Umbilical cord (tissue), 2 donors: ENCODE measurements at places on chromosomes 2 and 18.

DNA sequence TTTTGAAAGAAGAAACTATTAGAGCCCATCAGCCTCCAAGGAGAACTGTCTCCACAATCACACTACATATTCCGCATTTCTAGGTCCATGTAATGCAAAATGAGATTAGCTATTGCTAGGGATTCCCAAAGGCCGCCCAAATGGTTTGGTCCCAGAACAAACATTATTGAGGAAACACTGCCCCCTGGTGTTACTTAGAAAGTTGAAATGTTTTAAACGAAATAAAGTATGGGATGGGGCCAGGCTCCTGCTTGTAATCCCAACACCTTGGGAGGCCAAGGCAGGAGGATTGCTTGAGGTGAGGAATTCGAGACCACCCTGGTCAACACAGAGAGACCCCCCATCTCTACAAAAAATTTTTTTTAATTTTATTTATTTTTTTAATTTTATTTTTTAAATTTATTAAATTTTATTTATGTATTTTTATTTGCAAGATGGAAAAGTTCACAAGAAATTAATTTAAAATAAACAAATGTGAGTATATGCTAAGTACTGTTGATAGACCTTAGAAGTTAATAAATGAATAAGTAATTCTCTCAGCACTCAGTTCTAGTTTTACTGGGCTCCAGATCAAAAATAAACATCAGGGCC lies 5.5 kb downstream of the NHEJ1 start:
- DNase-seq: peak; percentile 79

DNA sequence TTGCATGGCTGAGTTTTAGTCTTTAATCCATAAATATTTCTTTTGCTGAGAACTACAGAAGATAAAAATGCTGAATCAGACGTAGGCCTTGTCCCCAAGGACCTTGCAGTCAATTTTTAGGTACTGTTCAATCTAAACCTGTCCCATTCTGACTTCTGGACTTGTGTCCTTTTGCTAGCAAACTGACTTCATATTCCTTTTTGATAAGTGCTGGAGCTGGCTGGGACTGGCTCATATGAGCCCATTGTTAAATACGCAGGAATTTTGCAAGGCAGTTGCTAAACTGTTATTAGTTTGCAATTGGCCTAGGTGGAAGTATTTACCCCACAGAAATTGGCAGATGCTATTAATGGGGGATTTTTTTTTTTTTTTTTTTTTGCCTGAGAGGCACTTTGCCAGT lies 941.4 kb downstream of the DCC start:
- DNase-seq: no peak

- no peak for DNase-seq
Observed at GRCh38 chr2:51706220-51706619, 674.3 kb upstream of the NRXN1 start.

- DNase-seq: no peak
Observed at GRCh38 chr2:131156452-131157149, 51.5 kb downstream of the PLEKHB2 start.
